GM23248 (cell line): ENCODE measurements at places on chromosomes 5 and 9.

DNA sequence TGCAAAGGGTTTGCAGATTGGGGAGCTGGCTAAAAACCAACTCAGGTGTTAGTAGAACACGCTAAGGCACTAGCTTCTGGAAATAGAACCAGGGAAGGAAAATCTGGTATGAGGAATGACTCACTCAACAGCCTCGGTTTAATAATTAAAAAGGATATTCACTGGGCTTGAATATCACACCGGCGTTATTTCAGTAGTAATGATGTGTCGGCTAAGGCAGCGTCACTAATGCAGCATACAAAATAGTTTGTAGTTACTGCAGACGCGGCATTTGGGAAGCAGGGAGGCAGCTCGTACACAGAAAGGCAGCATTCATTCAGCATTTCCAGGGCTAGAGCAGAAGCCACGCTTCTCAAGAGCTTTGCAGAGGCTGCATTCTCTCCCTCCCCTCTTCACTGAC, 1.7 kb downstream of the ADRA1B start:
- no peak for DNase-seq

- no peak for DNase-seq
These were observed 23.1 kb downstream of the SLC36A3 start for GRCh38 chr5:151280443-151280842.

DNA sequence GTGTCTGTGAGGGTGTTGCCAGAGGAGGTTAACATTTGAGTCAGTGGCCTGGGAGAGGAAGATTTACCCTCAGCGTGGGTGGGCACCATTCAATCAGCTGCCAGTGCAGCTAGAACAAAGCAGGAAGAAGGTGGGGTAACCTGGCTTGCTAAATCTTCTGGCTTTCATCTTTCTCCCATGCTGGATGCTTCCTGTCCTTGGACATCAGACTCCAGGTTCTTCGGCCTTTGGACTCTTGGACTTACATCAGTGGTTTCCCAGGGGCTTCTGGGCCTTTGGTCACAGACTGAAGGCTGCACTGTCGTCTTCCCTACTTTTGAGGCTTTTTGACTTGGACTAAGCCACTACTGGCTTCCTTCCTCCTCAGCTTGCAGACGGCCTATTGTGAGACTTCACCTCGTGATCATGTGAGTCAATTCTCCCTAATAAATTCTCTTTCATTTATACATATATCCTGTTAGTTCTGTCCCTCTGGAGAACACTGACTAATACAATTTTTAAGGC, 38.1 kb downstream of the PBX3 start:
- no peak for DNase-seq

DNA sequence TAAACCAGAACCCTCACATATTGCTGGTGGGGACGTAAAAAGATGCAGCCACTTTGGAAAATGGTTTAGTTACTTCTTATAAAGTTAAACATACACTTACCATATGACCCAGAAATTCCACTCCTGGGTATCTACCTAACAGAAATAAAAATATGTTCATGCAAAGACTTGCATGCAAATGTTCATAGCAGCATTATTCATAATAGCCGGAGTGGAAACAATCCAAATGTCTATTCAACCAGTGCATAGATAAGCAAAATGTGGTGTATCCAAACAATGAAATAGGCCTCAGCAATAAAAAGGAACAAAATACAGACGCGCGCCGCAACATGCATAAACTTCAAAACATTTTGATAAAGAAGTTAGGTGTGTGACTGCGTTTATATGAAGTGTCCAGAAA, 11.6 kb downstream of the EGR1 start:
- no peak for DNase-seq

DNA sequence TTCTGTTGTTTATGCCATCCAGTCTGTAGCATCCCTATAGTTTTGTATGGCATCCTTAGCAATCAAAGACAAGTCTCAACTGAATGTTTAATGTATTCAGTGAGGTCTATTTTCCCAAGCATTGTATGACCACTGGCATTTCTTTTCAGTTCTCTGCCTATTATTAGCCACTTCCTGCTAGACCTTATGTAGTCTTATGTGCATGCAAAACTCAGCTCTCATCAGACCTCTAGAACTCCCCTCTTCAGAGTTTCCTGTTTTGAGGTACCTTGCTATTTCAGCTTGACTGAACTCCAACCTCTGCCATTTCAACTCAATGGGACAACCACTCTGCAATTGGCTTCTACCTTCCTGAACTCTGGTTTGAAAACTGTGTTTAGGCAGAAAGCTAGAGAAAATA, 113.2 kb downstream of the SLC25A46 start:
- DNase-seq, result no peak
